ENCODE measurements at places on chromosomes 6 and 20. TPM values are rescaled to one million over a fixed set of nuclear protein-coding genes. Genes with fewer than 3 reads are reported as not detected.
A peak's percentile ranks its signal among the peaks of the same experiment; 100 is the strongest.

GRCh38 chr20:13267231-13267630 is 46.2 kb downstream of the ISM1 start:
- no peak for DNase-seq

DNA sequence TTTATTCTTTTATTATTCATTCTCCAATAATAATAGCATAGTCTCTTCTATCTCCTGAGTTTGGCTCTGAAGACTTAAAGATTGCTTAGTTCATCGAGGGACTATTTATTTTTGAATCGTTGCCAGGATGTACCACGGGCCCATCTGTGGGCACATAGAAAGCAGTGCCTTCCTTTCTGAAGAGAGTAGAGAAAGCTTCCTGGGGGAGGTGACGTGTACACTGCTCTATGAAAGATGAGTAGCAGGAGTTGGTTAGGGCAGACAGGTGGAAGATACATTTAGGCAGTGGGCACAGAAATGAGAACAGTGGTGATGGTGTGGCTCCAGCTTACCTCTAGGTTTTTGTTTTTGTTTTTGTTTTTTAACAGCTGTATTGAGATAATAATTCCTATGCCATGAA is 98.4 kb downstream of the CDKAL1 start:
- no peak for DNase-seq

- DNase-seq, result no peak
Measured at GRCh38 chr6:116359131-116359530, 11.6 kb upstream of the DSE start.

GRCh38 chr6:117425431-117426153 is at the start of gene ROS1:
TSS of gene ROS1 (minus strand) at chr6:117425942. CDS start at chr6:117425656, 286 bp downstream.
- DNase-seq, result no peak

DNA sequence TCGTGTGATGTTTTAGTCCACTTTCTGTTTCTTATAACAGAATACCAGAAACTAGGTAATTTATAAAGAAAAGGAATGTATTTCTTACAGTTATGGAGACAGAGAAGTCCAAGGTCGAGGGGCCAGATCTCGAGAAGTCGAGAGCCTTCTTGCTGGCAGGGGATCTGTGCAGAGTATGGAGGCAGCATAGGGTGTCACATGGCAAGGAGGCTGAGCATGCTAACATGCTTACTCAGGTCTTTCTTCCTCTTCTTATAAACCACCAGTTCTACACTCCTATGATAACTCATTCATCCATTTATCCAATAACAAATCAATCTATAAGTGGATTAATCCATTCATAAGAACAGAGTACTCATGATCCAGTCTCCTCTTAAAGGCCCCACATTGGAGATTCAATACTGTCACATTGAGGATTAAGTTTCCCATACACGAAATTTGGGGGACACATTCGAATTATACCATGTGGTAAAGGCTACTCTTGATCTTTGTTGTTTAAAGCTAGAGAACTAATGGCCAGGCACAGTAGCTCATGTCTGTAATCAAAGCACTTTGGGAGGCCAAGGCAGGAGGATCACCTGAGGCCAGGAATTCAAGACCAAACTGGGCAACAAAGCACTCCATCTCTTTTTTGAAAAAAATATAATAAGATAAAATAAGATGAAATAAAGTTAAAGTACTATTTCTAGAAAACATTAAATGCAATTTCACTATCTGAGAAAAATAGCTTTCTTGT is 2.1 kb downstream of the GOPC start:
- no peak for DNase-seq

GRCh38 chr6:25224242-25224641 is 54.9 kb upstream of the CARMIL1 start:
- DNase-seq, result no peak

DNA sequence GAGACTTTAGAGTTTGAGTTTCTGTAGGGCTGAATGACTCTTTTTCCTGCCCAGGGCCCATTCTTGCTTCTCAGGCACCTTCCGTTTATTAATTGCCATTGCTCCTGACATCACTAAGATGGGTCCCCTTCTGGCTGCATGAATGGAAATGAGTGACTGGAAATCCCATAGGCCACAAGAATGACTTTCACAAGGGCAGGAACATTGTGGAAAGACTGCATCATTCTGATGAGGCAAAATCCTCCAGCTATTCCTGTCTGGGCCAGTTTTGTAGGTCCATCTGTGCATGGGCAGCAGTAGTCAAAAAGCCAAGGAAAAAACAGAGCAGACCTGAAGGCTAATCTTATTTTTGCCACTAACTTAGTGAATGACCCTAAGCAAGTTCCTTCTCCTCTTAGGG is 19.3 kb downstream of the TMEM74B start:
- DNase-seq, result no peak

- DNase-seq, result no peak
Measured at GRCh38 chr6:101760843-101761621, 367.5 kb downstream of the GRIK2 start.

- no peak for DNase-seq
Measured at GRCh38 chr6:138012682-138013081, 94.5 kb downstream of the PERP start.

- DNase-seq, result no peak
Measured at GRCh38 chr20:38166703-38167233, 1.7 kb upstream of the TGM2 start.

- no peak for DNase-seq
Measured at GRCh38 chr20:50904067-50904570, 27.1 kb downstream of the ADNP start.

DNA sequence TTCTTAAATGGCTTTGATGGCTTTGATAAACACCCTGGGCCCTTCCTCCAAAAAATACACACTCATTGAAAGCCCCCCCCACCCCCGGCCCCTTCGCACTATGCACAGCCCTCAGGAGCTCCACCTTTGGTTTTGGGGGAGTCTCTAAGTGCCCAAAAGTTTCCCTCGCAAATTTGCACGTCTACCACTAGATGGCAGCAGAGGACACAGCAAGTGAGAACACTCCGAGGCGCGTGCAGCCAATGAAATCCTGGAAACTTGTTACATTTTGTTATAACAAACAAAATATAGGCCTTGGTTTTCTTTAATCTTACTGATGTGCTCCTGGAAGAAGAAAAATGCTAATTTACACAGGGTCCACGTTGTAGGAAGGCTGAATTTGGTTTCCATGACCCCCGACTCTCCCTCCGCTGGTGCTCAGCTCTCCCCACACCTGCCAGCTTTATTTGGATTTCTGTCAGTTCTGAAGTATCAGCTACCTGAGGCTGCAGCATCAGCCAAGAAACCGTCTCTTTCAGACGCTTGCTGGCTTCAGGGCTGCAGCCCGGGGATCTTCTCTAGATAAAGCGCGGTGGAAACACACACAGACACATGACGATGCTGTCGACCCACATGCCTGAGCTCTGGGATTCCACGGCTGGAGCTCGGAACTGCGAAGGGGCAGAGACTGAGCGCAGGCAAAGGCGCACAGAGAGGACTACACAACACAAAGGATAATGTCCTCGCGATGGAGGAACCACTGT is 148.3 kb upstream of the RPS6KA2 start:
- DNase-seq, result no peak

GRCh38 chr20:63686492-63687321 is 9.7 kb upstream of the TNFRSF6B start:
- DNase-seq, result peak; percentile 89

DNA sequence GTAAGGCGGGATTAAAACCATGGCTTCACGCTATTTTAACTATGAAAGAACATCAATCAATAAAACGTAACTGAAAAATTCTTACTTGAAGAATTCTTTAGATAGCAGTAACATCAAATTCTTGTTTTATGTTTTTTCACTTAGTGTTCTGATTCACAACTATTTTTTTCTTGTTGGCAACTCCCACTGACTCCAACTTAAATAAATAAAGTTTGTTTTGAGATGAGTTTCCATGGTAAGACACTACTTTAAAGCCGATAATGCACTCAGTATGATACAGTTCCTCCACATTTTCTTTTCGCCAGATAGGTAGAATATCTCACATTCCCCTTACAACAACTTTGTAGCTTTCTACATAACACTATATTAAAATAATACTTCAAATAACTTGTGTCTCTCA is 33.1 kb upstream of the CNKSR3 start:
- DNase-seq, result no peak

DNA sequence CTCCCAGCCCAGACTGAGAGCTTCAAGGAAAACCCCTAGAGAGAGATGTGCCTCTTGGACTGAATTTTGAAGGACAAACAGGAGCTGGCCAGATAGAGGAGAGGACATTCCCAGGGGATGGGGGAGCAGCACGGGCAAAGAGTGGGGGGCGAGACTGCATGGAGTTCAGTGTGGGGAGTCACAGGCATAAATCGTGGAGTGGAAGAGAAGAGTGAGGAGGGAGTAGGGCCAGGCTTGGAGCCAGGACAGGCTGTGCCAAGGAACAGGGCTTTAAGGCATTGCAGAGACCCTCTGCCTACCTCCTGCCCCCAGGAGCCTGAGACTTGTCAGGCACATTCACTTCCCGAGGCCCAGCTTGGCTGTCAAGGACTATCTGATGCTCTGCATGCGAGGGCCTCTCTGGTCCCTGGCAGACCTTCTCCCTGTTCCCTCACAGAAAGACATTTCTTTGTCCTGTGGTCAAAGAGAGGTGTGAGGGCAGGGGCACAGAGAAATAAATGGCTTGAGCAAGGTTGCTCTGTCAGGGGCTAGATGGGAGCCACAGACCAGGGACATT is 5.2 kb upstream of the SLC22A7 start:
- DNase-seq, result no peak

DNA sequence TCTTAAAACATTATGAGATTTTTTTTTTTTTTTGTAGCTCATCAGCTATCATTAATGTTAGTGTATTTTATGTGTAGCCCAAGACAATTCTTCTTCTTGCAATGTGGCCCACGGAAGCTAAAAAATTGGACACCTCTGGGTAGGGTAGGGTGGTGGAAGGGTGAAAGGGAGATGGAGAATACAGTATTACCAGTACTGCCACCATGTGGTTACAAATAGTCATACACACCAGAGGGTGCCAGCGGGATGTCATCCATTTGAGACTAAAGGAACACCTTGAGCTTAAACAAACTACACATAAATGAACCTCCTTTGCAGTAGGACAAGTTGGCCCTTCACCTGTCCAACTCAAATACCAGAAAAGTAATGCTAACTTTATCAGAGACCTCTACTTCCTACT is 601.9 kb downstream of the HTR1B start:
- DNase-seq, result no peak

DNA sequence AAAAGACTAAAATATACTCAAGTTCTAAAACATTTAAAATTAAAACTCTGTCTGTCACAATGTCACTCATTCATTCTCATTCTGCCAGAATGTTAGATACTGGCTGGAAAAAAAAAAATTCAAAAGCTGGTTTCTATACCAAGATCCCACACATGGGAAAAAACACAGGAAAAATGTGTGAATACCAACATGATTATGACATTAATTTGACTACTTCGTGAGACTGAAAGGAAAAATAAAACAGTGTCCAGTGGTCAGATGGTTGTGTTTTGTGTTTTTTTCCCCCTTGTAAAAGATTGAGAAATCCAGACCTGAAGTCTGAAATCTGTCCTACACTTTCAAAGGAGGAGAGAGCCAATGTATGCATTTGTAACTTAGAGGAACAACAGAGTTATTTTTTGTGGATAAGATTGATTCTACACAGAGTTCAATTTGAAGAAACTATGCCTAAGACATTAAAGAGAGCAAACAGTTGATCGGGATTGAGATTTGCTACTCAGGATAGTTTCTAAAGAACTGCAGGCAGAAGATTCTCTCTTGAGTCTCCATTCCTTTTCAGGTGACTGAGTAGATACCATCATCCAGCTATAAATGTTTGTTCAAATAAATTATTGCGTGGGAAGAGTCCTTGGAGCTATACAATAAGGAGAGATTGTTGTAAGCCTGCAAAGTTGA is 39.2 kb upstream of the TXLNB start:
- DNase-seq, result no peak

- no peak for DNase-seq
Measured at GRCh38 chr6:116099036-116099435, 1.6 kb upstream of the NT5DC1 start.

- peak; percentile 35 for DNase-seq
Measured at GRCh38 chr6:34520645-34521462, 35.3 kb downstream of the SPDEF start.

GRCh38 chr6:81818901-81819361 is 66.5 kb upstream of the TENT5A start:
- DNase-seq, result no peak

DNA sequence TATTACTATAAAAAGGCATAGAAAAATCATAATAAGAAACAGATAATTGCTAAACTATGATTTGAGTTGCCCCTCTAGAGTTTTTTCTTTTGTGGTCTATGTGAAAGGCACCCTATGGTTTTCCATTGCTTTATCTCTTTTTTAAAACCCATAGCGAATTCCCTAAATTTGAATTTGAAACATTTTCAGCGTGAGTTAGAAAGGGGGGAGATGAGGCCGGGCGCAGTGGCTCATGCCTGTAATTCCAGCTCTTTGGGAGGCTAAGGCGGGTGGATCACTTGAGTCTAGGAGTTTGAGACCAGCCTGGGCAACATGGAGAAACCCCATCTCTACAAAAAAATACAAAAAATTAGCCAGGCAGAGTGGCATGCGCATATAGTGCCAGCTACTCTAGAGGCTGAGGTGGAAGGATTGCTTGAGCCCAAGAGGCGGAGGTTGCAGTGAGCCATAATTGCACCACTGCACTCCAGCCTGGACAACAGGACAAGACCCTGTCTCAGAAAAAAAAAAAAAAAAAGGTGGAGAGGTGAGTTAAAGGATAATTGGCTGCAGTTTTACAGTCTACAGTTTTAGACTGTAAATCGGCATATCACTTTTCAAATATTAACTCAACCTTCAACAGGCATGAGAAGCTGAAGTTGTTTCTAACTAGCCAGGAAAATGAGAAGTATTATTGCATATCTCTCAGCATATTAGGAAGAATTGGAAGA is 46.3 kb downstream of the SHLD1 start:
- DNase-seq, result no peak

DNA sequence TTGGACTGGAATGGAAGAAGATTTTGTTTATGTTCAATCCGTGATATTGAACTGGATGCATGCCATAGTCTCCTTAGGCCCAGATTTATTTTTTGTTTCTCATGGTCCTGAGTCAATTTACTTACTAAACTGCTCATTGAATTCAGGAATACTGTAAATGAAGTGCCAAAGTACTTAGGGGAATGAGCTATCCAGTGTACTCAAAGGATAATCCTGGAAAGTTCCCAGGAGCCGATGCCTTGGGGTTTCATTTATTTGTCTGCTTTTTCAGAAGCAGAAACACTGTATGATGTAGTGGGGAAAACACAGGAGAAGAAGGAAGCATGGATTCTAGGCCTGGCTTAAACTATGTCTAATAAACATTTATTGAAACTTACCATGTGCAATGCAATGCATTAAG is 56.1 kb upstream of the THEMIS start:
- no peak for DNase-seq

Gene PARD6B
- 4.7 TPM for total RNA-seq

Gene FGD2
- total RNA-seq, result 5.7 TPM

Gene MCHR2
- total RNA-seq, result not detected

Gene NRN1
- total RNA-seq, result 12.6 TPM

Gene HLA-DQA2
- total RNA-seq, result 1.6 TPM

Gene BLCAP
- 90.2 TPM for total RNA-seq

Gene FUT9
- not detected for total RNA-seq

Gene CLPSL1
- not detected for total RNA-seq

Gene TPBG
- 1.9 TPM for total RNA-seq

Gene PMEPA1
- total RNA-seq, result 21.5 TPM
